ENCODE measurements at places on chromosomes 1 and 21.

DNA sequence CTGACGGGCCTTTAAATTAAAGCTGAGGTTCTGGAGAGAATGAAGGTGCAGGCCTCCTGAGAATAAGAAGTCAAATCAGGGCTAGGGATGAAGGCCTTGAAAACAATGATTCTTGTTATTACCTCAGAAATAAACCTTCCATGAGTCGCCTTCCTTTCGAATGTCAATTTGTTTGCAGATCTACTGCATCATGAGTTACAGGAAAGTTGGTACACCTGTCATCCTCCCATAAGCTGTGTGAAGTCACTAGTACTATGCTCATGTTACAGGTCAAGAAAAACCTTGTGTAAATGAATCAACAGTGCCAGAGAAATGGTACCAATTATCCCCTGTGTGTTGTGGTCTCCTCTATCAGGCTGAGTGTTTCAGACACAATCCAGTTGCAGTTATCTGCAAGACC is 281.2 kb upstream of the PLXNA2 start:
- DNase-seq = no peak

- DNase-seq = no peak
Observed at GRCh38 chr21:31158789-31159581, 120.7 kb upstream of the KRTAP19-8 start.

DNA sequence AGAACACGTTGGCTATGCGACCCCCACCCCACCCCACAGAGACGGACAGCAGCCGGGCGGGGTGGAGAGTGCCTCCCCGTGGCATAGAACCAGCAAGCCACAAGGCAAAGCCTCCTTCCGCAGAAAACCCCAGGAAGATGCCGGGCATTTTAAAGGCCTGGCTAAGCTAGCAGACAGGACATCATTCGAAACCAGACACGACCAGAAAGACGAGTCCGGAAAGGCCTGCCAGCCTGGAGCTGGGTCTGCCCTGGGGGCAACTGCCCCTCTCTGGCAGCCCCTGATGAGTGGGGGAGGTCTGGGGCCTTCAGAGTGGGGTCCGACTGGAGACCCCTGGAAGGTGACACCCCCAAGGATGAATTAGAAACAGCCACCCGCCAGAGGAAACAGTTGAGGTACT is 8.5 kb downstream of the FTCD start:
- DNase-seq = no peak

DNA sequence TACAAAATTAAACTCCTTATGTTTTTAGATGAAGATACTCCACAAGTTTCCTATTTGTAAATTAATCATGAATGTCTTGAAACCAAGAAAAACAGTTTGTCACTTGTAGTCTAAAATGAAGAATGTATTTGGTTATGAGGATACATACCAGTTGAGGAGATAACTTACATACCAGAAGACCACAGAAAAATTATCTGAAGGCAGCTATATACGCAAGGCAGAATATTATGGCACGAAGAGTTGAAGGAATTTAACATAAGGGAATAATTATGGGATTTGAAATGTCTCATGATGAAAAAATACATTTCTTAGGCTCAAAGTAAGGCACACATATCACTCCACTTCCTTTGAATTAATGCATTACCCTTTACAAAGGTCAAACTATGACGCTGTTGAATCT is 73.3 kb downstream of the IFI44 start:
- DNase-seq = no peak

DNA sequence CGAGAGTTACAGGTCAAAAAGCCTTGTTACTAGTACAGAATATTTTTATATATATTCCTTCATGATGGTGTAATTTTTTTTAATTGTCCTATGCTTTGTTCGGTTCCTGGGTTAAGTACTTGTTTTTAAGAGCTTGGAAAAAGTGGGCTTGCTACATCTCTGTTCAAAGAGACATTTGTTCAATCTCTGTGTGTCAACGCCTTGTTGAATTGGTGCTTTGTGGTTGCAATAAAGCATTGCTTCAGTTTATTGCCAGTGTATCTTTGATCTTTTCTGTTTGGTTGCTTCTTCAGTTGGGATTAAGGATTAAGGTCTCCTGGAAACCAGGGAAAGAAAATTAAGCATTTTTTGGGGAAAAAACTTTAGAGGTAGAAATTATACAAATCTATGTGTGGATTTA is 47.7 kb upstream of the DNASE2B start:
- no peak for DNase-seq

Measured in effector memory CD4-positive, alpha-beta T cell (primary cell).